ENCODE measurements at places on chromosomes 3 and 15.

GRCh38 chr15:48602358-48603122, 43.0 kb downstream of the FBN1 start:
- peak; percentile 67 for DNase-seq

- DNase-seq: no peak
Observed at GRCh38 chr3:193498215-193498614, 56.5 kb downstream of the ATP13A4 start.

GRCh38 chr15:34621675-34622074, 38.2 kb upstream of the GOLGA8B start:
- DNase-seq: no peak

GRCh38 chr15:34810443-34811129, 15.2 kb upstream of the ACTC1 start:
- peak; percentile 93 for DNase-seq

DNA sequence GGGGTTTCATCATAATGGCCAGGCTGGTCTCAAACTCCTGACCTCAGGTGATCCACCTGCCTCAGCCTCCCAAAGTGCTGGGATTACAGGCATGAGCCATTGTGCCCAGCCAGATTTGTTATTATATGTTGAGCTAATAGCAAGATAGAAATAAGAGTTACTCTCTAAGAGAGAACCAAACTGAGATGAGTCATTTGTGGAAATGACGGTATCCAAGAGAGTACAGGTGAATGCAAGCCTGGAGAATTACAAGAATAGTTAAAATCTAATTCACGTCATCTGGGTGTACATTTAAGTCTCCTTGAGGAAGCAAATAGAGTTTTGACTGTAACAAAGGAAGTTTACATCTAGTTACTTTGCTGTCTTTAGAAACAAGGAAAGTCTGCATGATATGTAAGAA, 12.0 kb upstream of the CDIN1 start:
- DNase-seq: no peak

DNA sequence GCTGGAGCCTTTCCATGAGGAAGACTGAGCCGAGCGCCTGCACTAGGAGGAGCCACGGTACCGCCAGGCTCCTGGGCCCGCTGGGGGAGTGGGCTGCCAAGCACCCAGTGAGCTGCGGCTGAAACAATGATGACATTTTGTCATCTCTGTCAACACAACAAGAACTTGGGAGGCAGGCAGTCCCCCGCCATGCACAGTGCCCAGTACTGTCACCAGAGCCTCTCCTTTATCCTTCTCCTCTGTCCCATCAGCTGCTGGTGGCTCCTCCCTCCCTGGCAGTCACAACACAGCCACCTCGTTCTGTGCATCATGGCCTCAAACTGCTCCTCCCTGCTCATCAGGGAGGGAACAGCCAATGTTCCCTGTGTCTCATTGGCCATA, 34.0 kb upstream of the PCSK6 start:
- DNase-seq: no peak

DNA sequence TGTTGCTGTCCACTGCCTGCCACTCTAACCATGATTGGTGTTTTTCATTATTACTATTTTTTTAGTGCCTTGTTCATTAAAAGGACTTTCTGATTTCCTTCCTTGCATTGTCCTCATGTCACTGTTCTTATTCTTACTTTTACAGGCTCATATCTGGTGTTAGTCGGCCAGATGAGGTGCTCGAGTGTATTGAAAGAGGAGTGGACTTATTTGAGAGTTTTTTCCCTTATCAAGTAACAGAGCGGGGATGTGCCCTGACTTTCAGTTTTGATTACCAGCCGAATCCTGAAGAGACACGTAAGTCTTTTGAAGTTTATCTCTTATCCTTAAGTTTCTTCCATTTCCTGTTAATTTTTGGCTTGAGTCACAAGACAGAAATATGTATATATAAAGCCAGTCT, 23.2 kb downstream of the QTRT2 start:
- no peak for DNase-seq

DNA sequence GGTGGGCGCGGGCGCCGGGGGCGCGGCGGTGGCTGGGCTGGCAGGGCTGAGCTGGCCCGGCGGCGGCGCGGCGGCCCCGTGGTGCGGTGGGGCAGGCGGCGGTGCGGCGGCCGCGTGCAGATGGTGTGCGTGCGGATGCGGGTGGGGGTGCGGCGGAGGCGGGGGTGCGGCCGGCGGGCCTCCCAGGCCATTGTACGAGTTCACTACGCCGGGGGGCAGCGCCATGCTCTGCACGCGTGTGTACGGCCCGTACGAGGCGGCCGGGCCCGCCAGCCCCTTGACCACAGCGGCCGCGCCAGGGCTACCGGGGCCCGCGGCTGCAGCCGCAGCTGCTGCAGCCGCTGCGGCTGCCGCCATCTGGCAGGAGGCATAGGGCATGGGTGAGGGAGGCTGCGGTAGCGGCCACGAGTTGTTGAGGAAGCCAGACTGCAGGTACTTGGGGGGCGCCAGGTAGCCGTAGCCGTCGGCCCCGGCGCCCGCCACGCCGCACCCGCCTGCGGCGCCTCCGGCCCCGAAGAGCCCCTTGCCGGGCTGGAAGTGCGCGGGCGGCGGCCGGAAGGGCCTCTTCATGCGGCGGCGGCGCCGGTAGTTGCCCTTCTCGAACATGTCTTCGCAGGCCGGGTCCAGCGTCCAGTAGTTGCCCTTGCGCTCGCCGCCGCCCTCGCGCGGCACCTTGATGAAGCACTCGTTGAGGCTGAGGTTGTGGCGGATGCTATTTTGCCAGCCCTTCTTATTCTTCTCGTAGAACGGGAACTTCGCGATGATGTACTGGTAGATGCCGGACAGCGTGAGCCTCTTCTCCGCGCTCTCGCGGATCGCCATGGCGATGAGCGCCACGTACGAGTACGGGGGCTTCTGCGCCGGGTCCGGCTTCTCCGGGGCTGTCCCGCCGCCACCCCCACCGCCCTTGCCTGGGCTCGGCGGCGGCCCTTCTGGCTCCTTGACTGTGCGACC, 951 bp downstream of the FOXL2 start:
- DNase-seq: no peak

DNA sequence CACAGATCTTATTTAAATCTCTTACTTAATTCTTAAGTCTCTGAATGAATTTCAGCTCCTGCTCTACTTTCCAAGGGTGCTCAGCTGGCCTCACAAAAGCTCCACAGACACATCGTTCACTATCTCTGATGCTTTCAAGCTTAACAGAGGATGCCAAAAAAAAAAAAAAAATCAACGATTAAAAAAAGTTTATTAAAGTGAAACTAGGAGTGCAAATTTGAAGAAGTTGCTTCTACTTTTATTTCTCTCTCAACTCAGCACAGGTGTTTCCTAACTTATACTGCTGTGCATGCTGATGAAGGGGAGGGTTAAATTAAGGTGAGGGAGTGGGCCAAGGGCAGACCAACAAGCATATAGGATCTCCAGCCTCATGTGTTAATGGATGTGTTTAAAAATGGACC, 157.2 kb downstream of the TIGIT start:
- DNase-seq: no peak

- no peak for DNase-seq
Observed at GRCh38 chr15:85125056-85125661, 143.5 kb downstream of the PDE8A start.

DNA sequence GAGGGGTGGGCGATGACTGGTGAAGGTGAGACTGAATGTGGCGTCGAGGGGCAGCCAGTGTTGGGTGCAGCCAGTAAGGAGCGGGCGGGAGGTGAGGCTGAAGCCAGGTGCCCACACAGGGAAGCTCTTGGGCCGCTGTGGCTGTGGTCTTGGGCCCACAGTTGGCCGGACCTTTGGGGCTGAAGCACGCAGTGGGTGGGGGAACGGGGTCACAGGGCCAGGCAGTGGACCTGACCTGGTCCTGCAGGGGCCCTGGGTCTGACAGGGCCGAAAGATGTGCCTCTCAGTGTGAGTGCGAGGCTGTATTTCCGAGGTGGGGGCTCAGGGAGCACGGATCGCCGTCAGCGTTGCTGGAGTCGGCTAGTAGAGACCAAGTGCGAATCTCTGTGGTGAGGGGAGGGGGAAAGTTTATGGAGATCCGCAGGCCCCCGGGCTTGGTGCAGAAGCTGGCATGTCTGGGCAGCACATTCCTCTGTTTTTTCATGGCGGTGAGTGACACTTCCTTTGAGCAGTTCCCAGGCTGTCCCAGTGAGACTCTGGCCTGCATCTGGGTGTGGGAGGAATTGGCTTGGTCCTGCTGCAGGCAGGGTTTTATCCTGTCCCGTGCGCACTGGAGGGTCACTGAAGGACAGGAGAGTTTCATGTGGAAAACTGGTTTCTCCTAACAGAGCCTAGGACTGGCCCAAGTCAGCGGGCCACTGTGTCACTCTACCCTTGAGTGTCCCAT, 100.8 kb downstream of the TMEM266 start:
- no peak for DNase-seq

DNA sequence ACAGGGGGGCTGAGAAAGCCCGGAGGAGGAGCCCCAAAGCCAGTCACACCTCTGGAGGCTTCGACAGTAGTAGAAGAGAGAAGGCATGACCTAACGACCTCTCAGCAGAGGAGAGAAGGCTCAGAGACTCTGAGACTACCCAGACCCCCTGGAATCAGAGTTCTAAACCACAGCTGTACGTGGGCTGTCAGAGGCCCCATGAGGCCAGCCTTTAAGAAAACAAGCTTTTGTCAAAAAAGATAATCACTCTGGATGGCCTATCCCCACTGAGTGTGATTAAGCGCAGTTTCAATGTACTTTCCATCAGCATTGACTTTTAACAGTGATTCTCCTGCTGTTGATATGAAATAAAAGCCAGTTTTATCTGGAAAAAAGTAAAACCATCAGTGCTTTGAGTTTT, 330.3 kb downstream of the CLSTN2 start:
- DNase-seq: no peak

Measured in AG09309 (cell line).